Tibial artery (tissue), 4 donors: ENCODE measurements at places on chromosomes 4 and X.

DNA sequence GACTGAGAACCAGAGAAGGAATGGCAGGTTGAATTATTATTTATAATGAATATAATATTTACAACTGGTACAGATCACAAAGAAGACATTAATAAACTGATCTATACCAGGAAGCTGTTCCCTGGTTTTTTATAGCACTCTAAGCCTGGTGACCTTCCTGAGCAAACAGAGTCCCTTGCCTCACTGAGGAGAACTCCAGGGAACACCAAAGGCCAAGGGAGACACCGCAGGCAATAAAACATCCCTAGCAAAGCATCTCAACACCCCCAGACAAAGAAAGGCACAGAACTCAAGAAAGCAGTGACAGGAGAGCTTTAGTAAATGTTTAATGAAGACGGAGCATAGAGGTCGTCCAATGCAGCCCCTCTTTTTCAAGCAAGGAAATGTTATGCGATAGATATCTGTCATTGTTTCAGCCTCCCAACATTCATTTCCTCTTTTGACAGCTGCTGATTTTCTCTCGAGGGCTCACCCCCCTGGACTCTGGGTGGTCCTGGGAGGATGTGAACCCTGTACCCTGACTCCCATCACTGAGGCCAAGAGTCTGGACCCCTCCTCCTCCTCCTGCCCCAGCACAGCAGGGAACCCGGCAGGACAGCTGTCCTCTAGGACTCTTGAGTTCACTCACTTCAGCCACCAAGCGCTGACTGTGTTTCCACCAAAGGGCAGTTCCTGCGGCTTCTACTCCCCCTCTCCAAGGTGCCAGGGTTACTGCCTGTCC is 342.5 kb upstream of the GATB start:
- H3K4me3 ChIP-seq: no peak overlapping the region
- no peak for DNase-seq
- peaks cover 3% of the 10 kb centered on the region for H3K4me1 ChIP-seq
- no peaks in the 10 kb centered on the region for H3K27me3 ChIP-seq
- H3K36me3 ChIP-seq: no peaks in the 10 kb centered on the region

- no peak overlapping the region for H3K27ac ChIP-seq
- no peaks in the 10 kb centered on the region for H3K4me1 ChIP-seq
- DNase-seq: no peak
- no peak overlapping the region for H3K4me3 ChIP-seq
- H3K36me3 ChIP-seq: no peaks in the 10 kb centered on the region
Measured at GRCh38 chr4:89949782-89950387, 55.2 kb downstream of the MMRN1 start.

GRCh38 chr4:87057835-87058355 is 123.1 kb downstream of the AFF1 start:
- no peaks in the 10 kb centered on the region for H3K36me3 ChIP-seq
- peak overlapping the region; percentile 79 for H3K27ac ChIP-seq
- no peaks in the 10 kb centered on the region for H3K27me3 ChIP-seq
- no peak overlapping the region for H3K4me3 ChIP-seq

DNA sequence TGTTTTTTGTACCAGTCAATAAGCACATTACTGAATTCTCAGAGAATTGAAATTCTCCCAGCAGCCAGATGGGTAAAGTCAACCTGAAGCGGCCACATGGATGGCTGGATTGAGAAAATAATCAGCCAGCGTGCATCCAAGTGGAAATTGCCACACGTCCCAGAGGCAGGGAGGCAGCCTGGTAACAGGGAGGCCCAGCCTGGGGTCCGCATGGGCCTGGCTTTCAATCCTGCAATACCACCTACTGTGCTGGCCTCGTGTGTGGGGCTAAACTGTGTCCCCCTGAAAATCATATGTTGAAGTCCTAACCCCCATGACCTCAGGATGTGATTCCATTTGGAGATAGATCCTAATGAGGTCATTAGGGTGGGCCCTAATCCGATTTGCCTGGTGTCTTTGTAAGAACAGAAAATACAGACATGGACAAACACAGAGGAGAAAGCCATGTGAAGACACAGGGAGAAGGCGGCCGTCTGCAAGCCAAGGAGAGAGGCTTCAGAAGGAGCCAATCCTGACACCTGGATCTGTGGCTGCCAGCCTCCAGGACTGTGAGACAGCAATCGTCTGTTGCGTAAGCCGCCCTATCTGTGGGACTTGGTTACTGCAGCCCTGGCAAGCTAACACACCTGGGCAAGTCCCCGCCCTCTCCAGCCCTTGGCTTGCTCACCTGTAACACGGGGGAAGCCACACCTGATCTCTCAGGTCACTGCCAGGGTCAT is 90.3 kb downstream of the JAKMIP1 start:
- no peaks in the 10 kb centered on the region for H3K27me3 ChIP-seq
- no peaks in the 10 kb centered on the region for H3K36me3 ChIP-seq
- DNase-seq: no peak
- H3K4me3 ChIP-seq: no peak overlapping the region
- H3K4me1 ChIP-seq: no peaks in the 10 kb centered on the region

GRCh38 chrX:119640731-119641170 is 34.5 kb upstream of the NKRF start:
- H3K27ac ChIP-seq: no peak overlapping the region
- H3K27me3 ChIP-seq: no peaks in the 10 kb centered on the region
